ENCODE measurements at places on chromosomes 2 and 18.

DNA sequence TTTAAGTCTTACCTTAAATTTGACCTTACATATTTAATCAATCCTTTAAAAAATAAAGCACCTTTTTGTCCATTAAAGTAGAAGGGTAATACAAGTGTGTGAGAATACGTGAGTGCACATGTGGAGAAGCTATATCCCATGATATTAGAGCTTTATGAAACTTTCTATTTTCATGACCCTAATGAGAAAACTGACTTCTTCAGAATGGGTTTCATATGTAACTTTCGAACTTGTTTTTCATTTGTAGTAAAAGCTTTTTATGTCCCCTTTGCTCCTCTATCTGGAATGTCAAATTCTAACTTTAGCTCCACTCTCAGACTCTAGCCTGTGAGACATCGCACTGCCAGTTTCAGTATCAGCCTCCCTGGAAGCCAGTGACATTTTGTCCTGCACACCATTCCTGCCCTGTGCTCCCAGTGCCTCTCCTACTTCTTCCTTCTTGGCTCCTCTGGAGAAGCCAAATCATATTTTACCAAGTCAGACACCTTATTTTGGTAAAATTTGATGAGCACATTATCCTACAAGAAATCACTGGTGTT is 42.0 kb downstream of the MAPRE2 start:
- DNase-seq = no peak

GRCh38 chr18:45023519-45023918 is 342.8 kb downstream of the SETBP1 start:
- DNase-seq = no peak

DNA sequence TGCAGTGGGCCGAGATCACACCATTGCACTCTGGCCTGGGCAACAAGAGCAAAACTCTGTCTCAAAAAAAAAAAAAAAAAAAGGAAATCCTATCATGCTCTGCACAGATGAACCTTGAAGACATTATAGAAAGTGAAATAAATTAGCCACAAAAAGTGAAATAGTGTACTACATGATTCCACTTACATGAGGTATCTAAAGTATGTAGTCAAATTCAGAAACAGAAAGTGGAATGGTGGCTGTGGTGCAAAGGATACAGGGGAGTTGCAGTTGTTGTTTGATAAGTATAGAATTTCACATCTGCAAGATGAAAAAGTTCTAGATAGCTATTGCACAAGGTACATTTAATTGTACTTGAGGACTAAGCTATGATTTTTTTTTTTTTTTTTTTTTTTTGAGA is 5.2 kb downstream of the ZRANB3 start:
- DNase-seq = no peak

GRCh38 chr2:2464094-2464493 is 133.0 kb upstream of the MYT1L start:
- no peak for DNase-seq

- no peak for DNase-seq
Measured at GRCh38 chr2:98468621-98469236, 24.1 kb downstream of the INPP4A start.

- DNase-seq = no peak
Measured at GRCh38 chr2:233430651-233431050, 76.4 kb downstream of the DGKD start.
